Activated CD8-positive, alpha-beta T cell treated with anti-CD3 and anti-CD28 coated beads, Interleukin-2, amount 10 ng/mL, durations not matched to agents 7 days and 5 days (primary cell): ENCODE measurements at places on chromosomes 2 and 18.

DNA sequence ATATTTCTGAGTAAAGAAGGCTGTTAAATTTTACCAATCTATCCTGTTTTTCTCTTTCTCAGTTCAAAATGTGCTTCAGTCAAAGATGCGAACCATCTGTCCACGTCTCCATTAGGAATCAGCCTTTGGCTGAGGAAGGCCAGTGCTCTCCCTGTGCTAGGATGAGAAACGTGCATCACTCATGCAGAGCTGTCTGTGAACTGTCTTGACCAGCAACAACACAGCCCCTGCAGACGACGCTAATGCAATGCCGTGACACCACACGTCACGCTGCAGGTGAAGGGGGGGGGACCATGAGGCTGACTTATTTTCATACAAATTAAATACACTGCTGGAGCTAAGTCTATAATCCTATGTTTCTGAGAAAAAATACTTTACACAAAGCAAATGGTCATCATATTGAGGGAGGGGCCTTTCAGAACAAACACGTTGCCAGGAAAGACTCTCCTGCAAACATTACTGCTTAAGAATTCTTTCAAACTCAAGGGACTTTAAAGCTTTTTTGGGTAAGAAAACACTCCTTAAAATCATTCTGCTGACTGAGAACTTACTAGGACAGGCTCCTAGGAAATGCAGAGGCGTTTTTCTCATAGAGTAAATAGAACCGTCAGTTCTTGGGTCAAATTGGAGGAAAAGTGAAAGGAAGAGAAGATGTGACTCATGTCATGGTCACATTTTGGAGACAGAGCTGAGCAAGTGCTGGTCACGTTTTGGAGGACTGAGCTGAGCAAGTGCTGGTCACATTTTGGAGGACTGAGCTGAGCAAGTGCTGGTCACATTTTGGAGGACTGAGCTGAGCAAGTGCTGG, 97.0 kb downstream of the MBP start:
- no peak for DNase-seq

- DNase-seq = no peak
These were observed 19.6 kb upstream of the MC5R start for GRCh38 chr18:13804305-13804704.

DNA sequence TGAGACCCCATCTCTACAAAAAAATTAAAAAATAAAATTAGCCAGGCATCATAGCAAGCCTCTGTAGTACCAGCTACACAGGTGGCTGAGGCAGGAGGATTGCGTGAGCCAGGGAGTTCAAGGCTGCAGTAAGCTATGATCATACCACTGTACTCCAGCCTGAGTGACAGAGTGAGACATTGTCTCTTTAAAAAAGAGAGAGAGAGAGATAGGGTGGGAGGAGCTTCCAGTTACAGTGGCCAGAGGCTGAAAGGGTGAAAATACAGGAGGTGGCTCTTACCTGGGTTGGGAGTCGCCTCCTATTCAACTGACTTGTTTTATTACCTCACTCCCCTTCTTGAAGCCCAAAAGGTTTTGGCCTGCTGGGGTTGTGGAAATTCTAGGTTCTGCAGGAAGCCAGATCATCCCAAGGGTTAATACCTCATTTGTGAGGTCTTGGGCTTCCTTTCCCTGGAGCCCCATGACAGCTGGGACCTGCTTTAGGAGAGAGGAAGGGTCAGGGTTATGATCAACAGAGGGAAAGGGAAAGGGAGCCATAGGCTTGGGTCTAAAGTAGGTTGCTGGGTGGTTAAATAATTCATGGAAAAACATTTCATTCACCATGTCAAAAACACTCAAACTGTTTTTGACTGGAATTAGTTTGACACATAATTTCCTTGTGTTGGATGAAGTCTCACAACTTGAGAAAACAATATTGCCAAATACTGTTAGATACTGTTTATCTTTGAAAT, 17.4 kb downstream of the DYNC2LI1 start:
- no peak for DNase-seq

DNA sequence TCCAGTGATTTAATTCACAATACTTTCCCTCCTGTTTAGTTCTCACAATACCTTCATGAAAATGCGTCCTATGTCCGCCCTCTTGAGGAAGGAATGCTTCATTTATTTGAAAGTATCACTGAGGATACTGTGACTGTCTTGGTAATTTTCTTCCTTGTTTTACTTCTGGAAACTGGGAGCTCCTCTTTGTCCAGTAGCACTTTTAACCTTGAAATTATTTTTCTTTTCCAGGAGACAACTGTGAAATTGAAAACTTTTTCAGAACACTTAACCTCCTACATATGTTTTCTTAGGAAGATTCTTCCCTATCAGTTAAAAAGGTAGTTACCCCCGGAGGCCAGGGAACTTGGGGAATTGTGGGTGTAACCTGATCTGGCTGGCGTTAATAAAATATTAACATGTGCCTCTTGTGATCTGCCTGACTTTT, 58.9 kb upstream of the STON1 start:
- no peak for DNase-seq

- DNase-seq = no peak
These were observed 27.2 kb upstream of the ACYP2 start for GRCh38 chr2:54088191-54088634.
